ENCODE measurements at places on chromosomes 4 and X. TPM values are rescaled to one million over a fixed set of nuclear protein-coding genes. Genes with fewer than 3 reads are reported as not detected.

- no peak overlapping the region for H3K27ac ChIP-seq
- no peaks in the 10 kb centered on the region for H3K4me1 ChIP-seq
- no peaks in the 10 kb centered on the region for H3K27me3 ChIP-seq
- no peak overlapping the region for H3K4me3 ChIP-seq
Observed at GRCh38 chrX:112766774-112767173, 73.9 kb downstream of the AMOT start.

DNA sequence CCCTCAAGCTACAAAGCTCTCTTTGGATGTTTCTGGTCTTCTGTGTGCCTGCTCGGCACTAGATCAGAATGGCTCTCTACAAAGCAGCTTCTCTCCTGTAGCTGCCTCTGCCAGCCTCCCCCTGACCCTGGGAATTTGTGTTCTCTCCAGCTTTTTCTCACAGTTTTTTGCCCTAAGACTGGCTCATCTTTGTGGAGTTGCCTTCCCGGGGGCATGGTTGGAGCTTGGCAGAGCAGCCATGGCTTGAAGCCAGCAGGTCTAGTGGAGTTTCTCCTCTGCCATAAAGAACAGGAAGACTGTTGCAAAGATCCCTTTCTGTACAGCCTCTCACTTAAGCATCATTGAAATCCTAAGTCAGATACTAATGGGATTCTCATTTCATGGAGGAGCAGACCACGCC is 163.3 kb upstream of the MAMLD1 start:
- H3K36me3 ChIP-seq: no peaks in the 10 kb centered on the region
- H3K27me3 ChIP-seq: no peaks in the 10 kb centered on the region
- DNase-seq: no peak

DNA sequence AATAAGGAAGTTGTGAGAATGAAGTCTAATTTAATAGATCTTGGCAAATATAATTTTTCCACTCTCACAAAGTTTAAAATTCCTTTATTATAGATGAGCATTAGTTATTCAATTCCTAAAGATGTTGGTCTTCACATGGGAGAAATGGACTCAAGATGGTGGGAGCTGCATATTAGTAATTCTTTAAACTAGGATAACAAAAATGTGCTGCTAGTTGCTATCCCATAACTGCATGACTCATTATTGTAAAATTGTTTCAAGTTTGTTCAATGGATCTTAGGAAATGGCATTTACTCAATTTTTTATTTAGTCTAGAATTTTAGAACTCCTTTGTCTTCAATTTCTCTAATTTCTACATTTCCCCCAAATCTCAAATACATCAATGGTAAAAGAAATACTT is 155.8 kb downstream of the ATP10D start:
- DNase-seq: no peak
- H3K27ac ChIP-seq: no peak overlapping the region
- no peak overlapping the region for H3K4me3 ChIP-seq
- H3K36me3 ChIP-seq: no peaks in the 10 kb centered on the region
- peaks cover 4% of the 10 kb centered on the region for H3K4me1 ChIP-seq

DNA sequence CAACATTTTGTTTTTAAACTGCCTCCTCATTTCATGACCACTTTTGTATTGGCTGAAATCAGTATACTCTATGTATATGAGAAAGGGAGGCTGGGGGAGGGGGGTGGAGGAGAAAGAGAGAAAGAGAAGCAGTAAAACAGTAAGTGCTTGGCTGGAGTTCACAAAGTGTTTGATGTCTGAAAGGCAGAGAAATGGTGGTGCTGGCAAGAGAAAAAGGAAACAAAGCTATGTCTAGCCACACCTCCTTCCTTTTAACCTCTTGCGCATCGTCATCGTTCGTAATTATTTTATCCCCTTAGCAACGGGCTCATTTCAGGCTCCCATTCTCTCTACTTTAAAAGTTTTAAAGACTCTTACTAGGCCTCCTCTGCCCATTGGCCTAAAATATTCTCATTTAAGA is 25.6 kb downstream of the RPA4 start:
- no peak overlapping the region for H3K4me3 ChIP-seq
- no peaks in the 10 kb centered on the region for H3K4me1 ChIP-seq
- H3K27ac ChIP-seq: no peak overlapping the region
- no peaks in the 10 kb centered on the region for H3K27me3 ChIP-seq

DNA sequence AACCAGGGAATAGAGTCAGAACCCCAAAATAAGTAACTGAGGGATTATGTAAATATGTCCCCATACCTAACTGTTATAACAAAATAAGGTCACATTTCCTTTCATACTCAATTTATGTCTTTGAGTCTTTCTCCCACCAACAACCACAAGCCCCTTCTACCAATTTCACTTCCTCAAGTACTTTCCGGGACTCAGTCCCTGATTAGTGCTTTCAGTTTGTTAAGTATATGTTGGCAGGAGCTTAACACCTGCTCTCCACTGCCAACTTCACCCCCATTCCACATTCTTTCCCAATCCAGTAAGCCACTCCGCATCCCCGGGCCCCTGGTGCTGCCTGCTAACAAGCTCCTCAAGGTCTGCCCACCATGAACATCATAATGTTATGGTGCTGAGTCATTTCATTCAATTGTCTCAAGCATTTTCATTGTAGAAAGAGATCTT is 71.3 kb upstream of the SPRY1 start:
- H3K4me3 ChIP-seq: no peak overlapping the region
- DNase-seq: no peak
- no peaks in the 10 kb centered on the region for H3K27me3 ChIP-seq

GRCh38 chr4:139556071-139556723 is at the start of gene SETD7:
Gene SETD7, minus strand, starts transcription at chr4:139556219. Its CDS starts 82 bp downstream, at chr4:139556137.
- peaks cover 16% of the 10 kb centered on the region for H3K4me1 ChIP-seq
- H3K4me3 ChIP-seq: peak within 1 kb of the TSS; percentile 82
- H3K36me3 ChIP-seq: no peaks in the 10 kb centered on the region
- DNase-seq: peak; percentile 77
- no peaks in the 10 kb centered on the region for H3K27me3 ChIP-seq

GRCh38 chr4:168859888-168860694 is 150.0 kb downstream of the CBR4 start:
- H3K36me3 ChIP-seq: no peaks in the 10 kb centered on the region
- DNase-seq: no peak
- H3K4me1 ChIP-seq: peaks cover 36% of the 10 kb centered on the region
- H3K4me3 ChIP-seq: no peak overlapping the region
- no peaks in the 10 kb centered on the region for H3K27me3 ChIP-seq

GRCh38 chr4:122668241-122668640 is 47.4 kb upstream of the IL21 start:
- no peaks in the 10 kb centered on the region for H3K36me3 ChIP-seq
- no peak overlapping the region for H3K27ac ChIP-seq
- DNase-seq: no peak
- H3K27me3 ChIP-seq: no peaks in the 10 kb centered on the region
- no peak overlapping the region for H3K4me3 ChIP-seq

GRCh38 chrX:130395341-130395740 is 6.4 kb upstream of the RBMX2 start:
- H3K4me1 ChIP-seq: no peaks in the 10 kb centered on the region
- no peak for DNase-seq
- no peaks in the 10 kb centered on the region for H3K27me3 ChIP-seq
- no peaks in the 10 kb centered on the region for H3K36me3 ChIP-seq

- H3K36me3 ChIP-seq: no peaks in the 10 kb centered on the region
- no peak overlapping the region for H3K4me3 ChIP-seq
- H3K27me3 ChIP-seq: no peaks in the 10 kb centered on the region
- no peaks in the 10 kb centered on the region for H3K4me1 ChIP-seq
Observed at GRCh38 chr4:64682946-64683345, 273.7 kb upstream of the TECRL start.

DNA sequence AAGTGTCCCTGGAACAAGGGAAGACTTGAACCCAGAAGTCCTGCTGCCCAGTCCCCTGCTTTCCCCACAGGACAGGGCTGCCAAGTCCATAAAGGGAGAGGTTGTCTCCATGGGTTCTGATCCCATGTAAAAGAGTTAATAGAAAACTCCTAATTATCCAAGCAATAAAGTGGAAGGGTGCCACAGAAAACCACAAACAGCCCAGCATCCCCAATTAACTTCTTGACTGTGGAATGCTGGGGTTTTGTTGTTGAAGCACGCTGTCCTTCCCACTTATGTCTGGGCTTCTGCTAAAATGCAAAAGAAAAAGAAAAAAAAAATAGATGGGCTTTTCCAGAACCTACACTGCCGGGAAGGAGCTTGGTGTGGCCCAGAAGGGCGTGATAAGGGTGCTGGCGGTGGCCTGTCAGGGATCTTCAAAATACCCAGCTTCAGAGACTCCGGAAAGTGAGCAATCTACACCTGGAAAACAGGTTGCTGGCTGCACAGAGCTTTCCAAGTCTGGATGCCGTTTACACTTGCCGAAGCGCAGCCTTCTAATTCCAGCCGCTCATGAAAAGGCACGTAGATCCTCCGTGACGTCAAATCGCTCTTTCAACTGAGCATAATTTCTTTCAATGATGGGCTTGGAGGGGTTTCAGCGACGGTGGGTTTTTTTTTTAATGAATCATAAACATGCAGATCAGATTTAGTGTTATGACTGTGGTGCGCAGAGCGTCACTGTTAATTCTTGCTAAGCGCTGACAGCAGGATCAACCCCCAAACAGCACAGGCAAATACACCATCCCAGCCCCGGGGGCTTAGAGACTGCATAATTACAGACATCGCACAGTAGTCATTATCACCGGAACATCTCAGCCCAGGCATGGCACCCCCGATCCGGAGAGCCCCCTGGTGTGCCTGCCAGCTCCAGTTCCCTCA is 197.6 kb downstream of the BCOR start:
- peaks cover 2% of the 10 kb centered on the region for H3K4me1 ChIP-seq
- H3K27ac ChIP-seq: no peak overlapping the region
- no peaks in the 10 kb centered on the region for H3K36me3 ChIP-seq
- H3K4me3 ChIP-seq: no peak overlapping the region

DNA sequence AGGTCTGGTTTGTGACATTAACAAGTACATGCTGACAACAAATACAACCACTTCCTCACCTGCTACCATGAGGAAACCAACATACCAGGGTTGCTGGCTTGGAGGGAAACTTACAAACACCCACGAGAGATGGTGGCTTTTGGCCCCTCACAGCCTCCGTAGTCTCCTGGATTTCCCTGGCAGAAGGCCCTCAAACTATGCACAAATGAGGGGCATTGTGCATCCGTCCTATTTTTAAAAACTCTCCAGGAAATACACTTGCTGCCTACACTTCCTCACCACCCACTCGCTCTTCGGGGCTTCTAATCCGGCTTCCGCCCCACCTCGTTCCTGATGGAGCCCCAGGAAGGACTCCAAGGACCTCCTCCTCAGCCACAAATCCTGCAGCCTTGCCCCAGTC is 355.0 kb upstream of the GATB start:
- H3K4me3 ChIP-seq: no peak overlapping the region
- DNase-seq: no peak
- no peaks in the 10 kb centered on the region for H3K36me3 ChIP-seq
- H3K27ac ChIP-seq: no peak overlapping the region
- no peaks in the 10 kb centered on the region for H3K4me1 ChIP-seq

- H3K27ac ChIP-seq: no peak overlapping the region
- no peak for DNase-seq
- H3K4me1 ChIP-seq: no peaks in the 10 kb centered on the region
- no peaks in the 10 kb centered on the region for H3K36me3 ChIP-seq
- no peaks in the 10 kb centered on the region for H3K27me3 ChIP-seq
Observed at GRCh38 chrX:45295259-45295986, 94.7 kb upstream of the DIPK2B start.

DNA sequence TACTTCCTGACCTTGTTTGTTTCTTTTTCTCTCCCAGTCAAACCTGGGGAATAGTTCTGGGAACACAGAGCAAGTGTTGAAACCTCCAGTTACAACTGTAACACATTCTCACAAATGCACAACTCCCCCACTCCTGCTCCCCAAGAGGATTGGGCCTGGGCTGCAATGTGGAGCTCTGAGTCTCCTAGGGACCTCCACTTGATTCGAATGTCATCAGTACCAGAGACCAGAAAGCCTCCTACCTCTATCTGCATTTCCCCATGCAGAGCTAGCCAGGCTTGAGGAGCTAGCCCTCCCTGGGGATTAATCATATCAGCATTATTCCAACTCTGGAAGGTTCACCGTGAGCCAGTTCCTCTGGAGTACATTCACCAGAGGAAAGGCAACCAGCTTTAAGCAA is 41.7 kb upstream of the CITED1 start:
- DNase-seq: no peak
- H3K36me3 ChIP-seq: no peaks in the 10 kb centered on the region
- no peaks in the 10 kb centered on the region for H3K27me3 ChIP-seq

DNA sequence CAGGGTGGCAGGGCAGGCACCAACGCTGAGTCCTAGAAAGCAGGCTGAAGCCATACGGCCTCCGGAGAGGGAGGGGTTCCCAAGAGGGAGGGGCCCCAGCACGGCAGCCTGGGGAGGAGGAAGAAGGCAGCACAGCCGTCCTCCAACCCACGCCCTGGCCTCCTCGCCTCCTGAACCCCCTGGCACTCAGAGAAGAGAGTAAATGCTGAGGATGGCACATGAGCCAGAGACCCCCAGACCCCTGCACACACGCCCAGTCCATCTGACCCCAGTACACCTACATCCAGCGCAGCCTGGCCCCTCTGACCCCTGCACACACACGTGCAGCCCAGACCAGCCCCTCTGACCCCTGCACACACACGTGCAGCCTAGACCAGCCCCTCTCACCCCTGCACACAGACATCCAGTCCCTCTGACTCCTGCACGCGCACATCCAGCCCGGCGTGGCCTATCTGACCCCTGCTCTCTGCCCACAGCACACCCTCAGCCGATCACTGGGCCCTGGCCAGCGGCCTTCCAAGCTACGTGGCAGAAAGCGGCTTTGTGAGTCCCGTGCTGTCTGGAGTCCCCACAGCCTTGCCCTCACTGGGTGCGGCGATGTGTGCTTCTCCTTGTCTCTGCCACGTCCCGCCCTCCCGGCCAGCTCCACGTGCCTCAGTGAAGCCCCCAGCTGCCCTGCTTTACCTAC is 18.5 kb downstream of the ATP5ME start:
- H3K27ac ChIP-seq: no peak overlapping the region
- no peaks in the 10 kb centered on the region for H3K36me3 ChIP-seq
- H3K4me1 ChIP-seq: no peaks in the 10 kb centered on the region
- H3K27me3 ChIP-seq: no peaks in the 10 kb centered on the region
- DNase-seq: no peak

DNA sequence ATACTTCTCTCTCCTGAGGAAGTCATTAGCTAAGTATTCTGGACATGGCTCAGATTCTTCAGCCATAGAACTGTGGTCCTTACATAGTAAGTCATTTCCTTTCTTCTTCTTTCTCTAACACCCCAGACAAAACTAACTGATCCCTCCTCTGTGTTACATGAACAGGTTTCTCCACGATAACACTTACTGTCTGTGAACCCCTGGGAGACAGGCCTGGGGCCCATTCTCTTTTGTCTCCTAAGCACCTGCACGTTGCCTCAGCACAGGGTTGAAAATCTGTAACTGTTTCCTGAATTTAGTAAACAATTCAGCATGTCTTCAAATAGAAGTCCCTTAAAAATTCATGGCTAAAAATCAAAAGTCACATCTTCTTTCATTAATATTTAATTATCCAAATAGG is 24.7 kb downstream of the APBB2 start:
- no peak overlapping the region for H3K4me3 ChIP-seq
- no peak for DNase-seq
- H3K27ac ChIP-seq: no peak overlapping the region

GRCh38 chrX:136015016-136015415 is 29.8 kb downstream of the SLC9A6 start:
- H3K36me3 ChIP-seq: no peaks in the 10 kb centered on the region
- DNase-seq: no peak
- H3K27ac ChIP-seq: no peak overlapping the region

PRRG1 gene
- 3.3 TPM for polyA plus RNA-seq

SPANXB1 gene
- not detected for polyA plus RNA-seq

MAGEC3 gene
- polyA plus RNA-seq: 0.32 TPM

GPR173 gene
- 4.1 TPM for polyA plus RNA-seq

RIPPLY1 gene
- polyA plus RNA-seq: not detected
